ENCODE measurements at places on chromosomes 7 and 10.

DNA sequence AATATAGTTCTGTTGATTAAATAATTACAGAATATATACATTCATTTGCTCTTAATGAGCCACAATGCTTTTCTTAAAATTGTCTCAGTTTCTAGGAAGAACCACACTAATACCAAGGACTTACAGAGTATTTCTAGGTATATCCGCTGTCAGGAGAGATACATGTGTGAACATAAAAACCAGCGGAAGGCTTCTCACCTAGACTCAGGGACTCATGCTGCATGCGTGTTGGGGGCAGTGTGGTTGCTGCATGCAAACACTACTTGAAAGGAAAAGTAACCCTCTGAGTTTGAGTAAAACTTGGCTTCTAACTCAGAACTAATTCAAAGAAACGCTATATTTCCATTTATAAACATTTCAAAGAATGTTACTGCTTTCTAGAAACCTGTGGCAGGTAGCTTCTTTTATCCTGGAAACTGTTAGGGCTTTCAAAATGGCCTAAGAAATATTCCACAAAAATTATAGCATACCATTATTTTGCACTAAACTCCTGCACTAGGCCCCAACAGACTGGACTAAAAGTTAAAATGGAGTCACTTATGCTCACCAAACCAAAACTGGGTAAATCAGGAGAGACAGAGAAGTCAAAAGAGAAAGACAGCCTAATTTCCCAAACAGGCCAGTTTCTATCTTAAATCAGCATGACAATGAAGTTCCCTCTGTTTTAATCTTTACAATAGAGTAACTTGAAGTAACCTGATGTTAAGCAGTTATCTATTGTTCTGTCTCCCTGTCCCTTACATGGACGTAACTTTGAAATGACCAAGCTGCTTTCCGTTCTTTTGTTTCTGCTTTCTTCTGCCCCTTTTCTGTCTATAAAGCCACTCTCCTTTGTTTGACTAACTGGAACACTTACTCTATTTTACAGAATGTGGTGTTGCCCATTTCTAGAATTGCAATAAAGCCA lies 95.2 kb upstream of the FAM133B start:
- DNase-seq = no peak

- DNase-seq = no peak
These were observed 5.8 kb upstream of the JAKMIP3 start for GRCh38 chr10:132059760-132060508.

DNA sequence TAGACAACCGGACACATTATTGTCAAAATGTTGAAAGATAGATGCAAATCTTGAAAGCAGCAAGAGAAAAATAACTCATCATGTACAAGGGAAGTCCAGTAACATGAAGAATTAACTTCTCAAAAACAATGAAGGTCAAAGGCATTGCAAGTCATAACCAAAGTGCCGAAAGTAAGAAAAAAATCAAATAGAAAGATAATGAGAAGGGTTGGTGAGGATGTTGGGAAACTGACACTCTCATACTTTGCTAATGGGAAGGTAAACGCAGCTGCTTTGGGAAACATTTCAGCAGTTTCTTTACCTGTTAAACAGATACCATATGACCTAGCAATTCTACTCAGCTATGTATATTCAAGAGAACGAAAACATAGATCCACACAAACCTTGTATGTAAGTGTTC lies 303.0 kb downstream of the ARL4A start:
- DNase-seq = no peak

DNA sequence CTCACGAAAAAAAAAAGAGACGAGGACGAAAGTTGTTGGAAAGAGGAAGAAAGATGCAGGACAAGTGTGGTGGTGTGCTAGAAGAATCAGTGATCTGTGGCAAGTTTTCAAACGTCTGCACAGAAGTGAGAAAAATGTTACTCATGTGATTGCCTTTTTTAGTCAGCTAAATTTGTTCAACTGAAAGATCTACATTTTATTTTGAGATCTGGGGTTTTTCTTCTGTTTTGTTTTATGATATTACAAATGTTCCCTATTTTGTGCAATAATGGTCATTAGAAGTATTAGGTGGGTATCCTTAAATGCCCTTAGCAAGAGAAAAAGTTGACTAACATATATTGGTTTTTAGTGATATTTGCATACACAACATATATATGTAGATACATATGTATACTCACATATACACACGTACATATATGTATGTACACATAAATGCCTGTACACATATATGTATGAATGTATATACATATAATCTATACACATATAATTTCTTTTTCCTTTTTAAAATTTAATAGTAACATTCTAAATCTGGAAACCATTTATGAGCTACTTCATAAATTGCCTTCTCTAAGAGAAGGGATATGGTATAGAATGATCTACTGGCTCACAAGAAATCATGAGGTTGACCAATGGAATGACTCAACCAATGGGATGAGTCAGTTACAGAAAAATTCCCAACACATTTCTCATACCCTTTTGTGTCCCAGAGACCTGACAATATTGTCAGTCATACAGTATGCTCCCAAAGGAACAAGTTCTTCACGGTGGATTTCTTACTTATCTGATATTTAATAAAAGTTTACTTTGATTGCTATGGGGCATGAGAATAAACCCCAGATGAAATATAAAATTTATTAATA lies 38.4 kb downstream of the SLC39A12 start:
- DNase-seq = peak; percentile 57

DNA sequence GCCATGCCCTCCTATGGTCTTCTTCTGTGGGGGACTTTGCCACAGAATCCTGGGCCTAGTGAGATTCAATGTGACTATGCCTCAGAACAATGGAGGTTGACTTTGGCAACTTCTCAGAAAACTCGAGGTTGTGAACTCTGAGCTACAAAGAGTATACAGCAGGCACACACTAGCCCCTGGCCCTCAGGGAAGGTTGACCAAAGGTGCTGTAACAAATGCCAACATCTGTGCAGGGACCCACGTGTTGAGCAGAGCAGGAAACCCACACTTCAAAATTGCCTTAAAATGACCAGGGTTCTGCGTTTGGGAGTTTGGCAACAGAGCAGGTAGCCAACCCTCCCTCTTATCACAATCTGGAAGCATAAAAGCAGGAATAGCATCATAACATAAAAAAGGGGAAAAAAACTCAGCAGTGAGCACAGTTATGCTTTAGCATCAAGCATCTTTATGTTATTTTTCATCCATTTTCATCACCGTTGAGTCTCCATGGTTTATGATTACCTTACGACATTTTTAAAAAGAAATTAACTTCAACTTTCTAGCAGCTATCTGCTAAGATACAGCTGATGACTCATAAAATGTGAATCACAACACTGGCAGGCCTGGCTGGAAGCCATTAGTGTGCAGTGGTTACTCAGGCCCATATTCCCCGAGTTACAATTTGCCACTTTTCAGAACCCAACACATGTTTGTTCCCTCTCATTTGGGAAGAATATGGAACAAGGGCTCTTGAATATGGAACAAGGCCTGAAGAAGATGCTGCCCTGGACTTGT lies 11.1 kb downstream of the PRLHR start:
- peak; percentile 70 for DNase-seq

DNA sequence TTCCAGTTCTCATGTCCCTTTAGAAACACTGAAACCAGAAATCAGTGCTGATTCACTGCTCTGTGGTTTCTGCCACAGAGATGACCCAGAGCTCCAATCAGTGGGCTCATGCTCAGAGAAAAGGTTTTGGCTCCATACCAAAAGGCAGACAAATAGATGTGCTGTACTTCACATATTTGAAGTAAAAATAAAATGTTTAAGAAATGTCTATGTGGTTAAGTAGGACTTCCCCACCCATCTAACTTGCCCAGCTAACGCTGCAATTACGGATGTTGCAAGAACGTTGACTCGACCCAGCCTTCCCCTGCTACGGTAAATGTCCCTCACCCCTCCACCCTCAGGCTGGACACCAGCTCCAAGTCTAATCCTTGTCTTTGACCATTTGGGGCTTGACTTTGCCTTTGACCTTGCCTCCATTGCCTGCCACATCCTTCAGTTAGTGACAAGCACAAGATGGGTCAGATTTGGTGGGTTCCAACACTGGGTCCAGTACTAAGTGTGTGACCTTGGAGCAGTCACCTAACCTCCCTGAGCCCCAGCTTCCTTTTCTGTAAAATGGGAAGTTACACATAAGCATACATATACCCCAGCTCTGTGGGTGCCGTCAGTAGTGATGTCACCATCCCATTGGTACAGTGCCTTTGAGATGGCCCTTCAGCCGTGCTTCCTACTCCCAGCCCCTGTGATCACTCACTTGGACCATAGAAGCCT lies 95.8 kb downstream of the CHST15 start:
- peak; percentile 86 for DNase-seq

GRCh38 chr10:34677591-34677990 lies 137.5 kb downstream of the PARD3 start:
- no peak for DNase-seq

DNA sequence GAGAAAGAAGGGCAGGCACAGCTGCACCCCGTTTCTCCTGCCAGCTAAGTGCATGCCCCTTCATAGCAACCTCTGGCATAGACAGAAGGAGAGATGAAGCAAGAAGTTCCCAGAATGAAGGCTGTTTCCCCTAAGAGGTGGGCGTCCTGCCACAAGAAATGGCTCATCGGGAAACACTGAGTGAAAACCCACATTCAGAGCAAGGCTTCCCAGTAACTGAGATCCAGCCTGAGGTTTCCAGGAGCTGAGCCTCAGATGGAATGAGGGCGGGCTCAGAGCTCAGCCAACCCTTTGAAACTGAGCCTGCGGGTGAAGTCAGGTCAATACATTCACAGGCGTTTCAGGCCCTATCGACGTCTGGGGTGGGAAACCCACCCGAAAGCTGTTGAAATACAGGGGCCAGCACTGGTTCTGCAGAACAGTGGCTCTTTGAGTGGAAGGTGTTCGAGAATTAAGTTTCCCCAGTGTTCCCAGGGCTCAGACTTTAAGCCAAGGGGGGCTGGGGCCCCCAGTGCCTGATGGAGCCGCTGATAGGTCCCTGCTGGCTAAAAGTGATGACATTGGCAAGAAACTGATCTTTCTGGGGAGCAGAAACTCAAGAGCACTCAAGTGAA lies 510.2 kb downstream of the RPS24 start:
- DNase-seq = peak; percentile 86

DNA sequence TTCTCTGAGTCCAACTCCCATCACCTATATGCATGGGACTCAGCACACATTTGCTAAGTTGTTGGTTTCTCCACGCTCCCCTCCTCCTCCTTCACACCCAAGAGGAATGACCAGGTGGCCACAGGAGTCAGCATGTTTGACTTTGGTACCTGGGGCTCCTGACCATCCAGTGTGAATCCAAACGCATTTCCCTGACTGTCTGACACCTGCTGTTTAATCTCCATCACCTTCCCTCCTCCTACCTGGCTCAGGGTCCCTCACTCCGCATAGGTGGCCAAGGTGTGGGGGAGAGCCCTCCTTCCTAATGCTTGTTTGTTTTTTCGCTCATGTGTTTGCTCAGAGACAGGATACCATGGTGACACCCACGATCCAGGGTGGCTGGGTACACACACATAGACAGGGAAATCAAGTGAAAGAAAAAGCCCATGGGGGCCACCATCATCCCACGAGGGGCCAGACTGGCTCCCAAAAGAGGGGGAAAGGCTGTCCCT lies 194.9 kb downstream of the KCNMA1 start:
- no peak for DNase-seq

- DNase-seq = peak; percentile 67
These were observed 158.4 kb upstream of the TMEM72 start for GRCh38 chr10:44752451-44753441.

GRCh38 chr7:46424934-46425333 lies 503.9 kb upstream of the IGFBP3 start:
- no peak for DNase-seq

DNA sequence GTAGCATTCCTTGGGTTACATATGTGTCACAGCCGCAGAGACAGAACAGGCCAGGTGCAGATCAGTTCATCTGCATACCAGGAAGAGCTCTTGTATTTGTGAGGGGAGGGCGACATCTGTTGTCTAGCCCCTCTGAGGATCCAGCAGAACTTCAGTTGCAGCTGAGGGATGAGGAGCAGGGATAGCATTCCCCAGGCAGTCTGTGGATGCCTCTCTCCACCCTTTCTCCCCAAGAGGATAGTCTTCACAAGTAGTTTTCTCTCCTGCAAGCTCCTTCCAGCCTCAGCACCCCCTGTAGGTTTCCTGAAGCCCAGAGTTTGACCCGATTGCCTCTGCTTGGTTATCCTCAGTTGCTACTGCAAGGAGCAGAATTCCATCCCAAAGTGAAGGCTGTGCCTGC lies 2.6 kb downstream of the SCD start:
- DNase-seq = no peak

- no peak for DNase-seq
These were observed 231.1 kb upstream of the ZNF32 start for GRCh38 chr10:43879742-43880141.

DNA sequence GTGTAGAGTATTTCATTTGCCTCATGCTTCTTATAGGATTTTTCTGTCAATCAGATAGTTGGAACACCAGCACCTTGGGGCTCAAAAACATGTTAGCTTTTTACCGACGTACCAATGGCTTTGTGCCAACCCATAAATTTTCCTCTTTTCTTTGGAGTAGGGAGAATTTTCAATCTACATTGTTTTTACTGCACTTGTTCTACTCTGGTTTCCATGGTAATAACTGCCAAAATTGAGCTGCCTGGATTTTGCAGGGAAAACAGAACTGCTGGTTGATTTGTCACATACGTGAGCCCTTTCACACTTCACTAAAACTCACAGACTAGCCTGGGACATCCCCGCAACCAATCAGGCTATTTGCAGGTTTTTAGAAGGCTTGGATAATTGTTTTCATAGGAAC lies 189.7 kb downstream of the ARHGAP21 start:
- no peak for DNase-seq

GRCh38 chr10:102090772-102091171 lies 25.6 kb downstream of the HPS6 start:
- DNase-seq = peak; percentile 32

GRCh38 chr10:66837990-66838389 lies 87.8 kb upstream of the LRRTM3 start:
- no peak for DNase-seq

- peak; percentile 26 for DNase-seq
These were observed 851 bp upstream of the GOT1 start for GRCh38 chr10:99431190-99431760.

GRCh38 chr7:17415955-17416354 lies 117.5 kb downstream of the AHR start:
- DNase-seq = no peak

GRCh38 chr7:125357676-125358455 lies 428.2 kb upstream of the POT1 start:
- no peak for DNase-seq

DNA sequence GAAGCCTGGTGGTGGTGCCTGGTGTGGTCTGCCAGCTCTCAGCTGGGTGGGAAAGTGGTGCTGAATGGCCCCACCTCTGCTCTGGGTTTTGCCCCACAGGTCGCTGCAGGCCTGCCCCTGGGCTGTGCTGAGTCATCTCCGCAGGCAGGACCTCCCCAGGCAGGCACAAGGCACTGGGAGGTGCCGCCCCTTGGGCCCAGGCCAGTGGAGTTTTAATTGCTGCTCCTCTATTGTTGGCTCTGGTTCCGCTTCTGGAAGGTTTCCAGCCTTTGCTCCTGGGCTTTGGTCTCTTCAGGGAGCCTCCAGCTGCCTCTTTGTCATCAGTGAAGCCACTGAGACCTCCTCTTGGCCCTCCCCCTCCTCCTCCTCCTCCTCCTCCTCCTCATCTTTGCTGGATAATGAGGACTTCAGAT lies 180.3 kb upstream of the GRB10 start:
- peak; percentile 43 for DNase-seq

- DNase-seq = no peak
These were observed 26.4 kb downstream of the AP5Z1 start for GRCh38 chr7:4801839-4802231.
